Body of pancreas (tissue), 4 donors: ENCODE measurements at places on chromosomes 1 and 21. TPM values are rescaled to one million over a fixed set of nuclear protein-coding genes. Genes with fewer than 3 reads are reported as not detected.

DNA sequence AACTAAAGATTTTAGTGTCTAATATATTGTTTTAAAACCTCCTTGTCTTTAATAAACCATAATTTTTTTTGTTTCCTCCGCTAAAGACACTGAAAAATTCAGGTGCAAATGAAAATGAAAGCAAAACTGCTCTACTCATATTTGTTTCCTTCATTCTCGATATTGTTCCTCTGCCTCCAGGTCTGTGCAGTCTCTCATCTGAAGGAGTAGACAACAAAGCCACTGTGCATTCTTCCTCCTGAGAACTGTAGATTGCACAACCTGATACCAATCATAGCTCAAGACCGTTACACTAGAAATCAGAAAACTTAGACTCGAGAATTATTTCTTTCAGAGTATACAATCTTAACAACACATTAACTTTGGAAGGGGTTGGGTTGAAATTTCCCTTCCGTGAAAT lies 373.1 kb upstream of the CXADR start:
- H3K4me1 ChIP-seq: no peaks in the 10 kb centered on the region
- H3K27ac ChIP-seq: no peak overlapping the region
- no peaks in the 10 kb centered on the region for H3K27me3 ChIP-seq
- no peaks in the 10 kb centered on the region for H3K36me3 ChIP-seq
- no peak for DNase-seq
- no peak overlapping the region for H3K4me3 ChIP-seq

GRCh38 chr1:171793636-171794035 lies 12.2 kb downstream of the METTL13 start:
- H3K27me3 ChIP-seq: no peaks in the 10 kb centered on the region
- peaks cover 1% of the 10 kb centered on the region for H3K4me1 ChIP-seq
- no peak overlapping the region for H3K4me3 ChIP-seq
- H3K36me3 ChIP-seq: peaks cover 38% of the 10 kb centered on the region

GRCh38 chr1:214384373-214385079 lies 103.6 kb downstream of the SMYD2 start:
- no peak for DNase-seq
- H3K27me3 ChIP-seq: no peaks in the 10 kb centered on the region
- no peak overlapping the region for H3K27ac ChIP-seq
- H3K4me1 ChIP-seq: no peaks in the 10 kb centered on the region
- no peak overlapping the region for H3K4me3 ChIP-seq
- peaks cover 16% of the 10 kb centered on the region for H3K36me3 ChIP-seq

- no peak overlapping the region for H3K4me3 ChIP-seq
- no peaks in the 10 kb centered on the region for H3K4me1 ChIP-seq
- no peaks in the 10 kb centered on the region for H3K27me3 ChIP-seq
- no peak for DNase-seq
Observed at GRCh38 chr1:221829327-221830015, 87.6 kb upstream of the DUSP10 start.

DNA sequence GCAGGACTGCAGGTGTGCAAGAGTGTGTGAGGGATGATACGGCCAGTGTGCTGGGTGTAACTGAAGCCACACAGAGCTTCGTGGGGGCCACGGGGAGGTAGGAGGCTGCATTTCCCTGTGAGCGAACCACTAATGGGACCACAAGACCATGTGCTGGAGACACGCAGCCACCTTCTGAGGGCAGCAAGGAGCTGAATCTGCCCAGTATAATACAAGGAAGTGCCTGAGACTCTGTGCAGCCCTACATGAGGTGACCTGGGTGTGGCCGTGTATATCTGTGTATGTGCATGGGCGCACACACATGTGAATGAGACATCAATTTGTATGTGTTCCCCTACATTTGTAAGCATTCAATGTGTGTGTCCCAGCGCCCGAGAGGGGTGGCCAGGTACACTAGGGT lies 50.8 kb downstream of the CHD5 start:
- H3K4me1 ChIP-seq: peaks cover 5% of the 10 kb centered on the region
- no peak overlapping the region for H3K27ac ChIP-seq
- no peaks in the 10 kb centered on the region for H3K36me3 ChIP-seq
- no peak overlapping the region for H3K4me3 ChIP-seq
- H3K27me3 ChIP-seq: no peaks in the 10 kb centered on the region

- no peaks in the 10 kb centered on the region for H3K36me3 ChIP-seq
- H3K27me3 ChIP-seq: no peaks in the 10 kb centered on the region
- no peak overlapping the region for H3K27ac ChIP-seq
- no peak overlapping the region for H3K4me3 ChIP-seq
Observed at GRCh38 chr21:30561957-30562356, 843 bp upstream of the KRTAP19-7 start.

GPA33 gene
- not detected for total RNA-seq

AGMAT gene
- total RNA-seq: 0.33 TPM

FAM163A gene
- 0.26 TPM for total RNA-seq

TMCC2 gene
- 1.6 TPM for total RNA-seq

FAM151A gene
- not detected for total RNA-seq

DNA sequence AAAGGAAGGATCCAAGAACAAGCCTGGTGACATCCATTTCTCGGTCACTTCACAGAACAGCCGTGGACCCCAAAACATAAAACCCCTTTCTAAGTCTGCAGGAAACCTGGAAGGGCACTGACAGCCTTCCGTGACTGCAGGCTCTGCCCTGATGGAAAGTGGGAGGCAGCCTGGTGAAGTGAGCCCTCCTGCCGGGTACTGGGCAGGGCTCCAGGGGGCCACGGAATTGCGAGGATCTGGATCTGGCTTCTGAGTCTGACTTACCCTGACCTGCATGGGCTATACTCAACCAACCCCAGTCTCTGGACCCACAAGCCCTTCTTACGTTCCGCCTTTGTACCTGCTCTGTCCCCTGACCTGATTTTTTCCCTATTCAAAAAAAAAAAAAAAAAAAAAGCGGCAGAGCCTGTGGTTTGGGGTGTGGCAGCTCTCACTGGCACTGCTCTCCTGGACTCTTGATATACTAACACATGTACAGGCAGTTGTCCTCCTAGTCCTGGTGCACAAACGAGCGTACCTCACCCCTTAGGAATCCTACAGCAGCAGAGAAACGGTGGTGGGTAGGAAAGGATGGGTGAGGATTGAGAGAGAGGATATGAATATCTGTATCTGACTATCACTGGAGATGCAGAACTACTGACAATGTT lies 82.9 kb downstream of the BEND5 start:
- H3K36me3 ChIP-seq: no peaks in the 10 kb centered on the region
- H3K27ac ChIP-seq: no peak overlapping the region
- no peak for DNase-seq
- no peaks in the 10 kb centered on the region for H3K27me3 ChIP-seq
- H3K4me3 ChIP-seq: no peak overlapping the region
